Prostate gland (tissue), 2 donors: ENCODE measurements at places on chromosomes 4 and X. TPM values are rescaled to one million over a fixed set of nuclear protein-coding genes. Genes with fewer than 3 reads are reported as not detected.

DNA sequence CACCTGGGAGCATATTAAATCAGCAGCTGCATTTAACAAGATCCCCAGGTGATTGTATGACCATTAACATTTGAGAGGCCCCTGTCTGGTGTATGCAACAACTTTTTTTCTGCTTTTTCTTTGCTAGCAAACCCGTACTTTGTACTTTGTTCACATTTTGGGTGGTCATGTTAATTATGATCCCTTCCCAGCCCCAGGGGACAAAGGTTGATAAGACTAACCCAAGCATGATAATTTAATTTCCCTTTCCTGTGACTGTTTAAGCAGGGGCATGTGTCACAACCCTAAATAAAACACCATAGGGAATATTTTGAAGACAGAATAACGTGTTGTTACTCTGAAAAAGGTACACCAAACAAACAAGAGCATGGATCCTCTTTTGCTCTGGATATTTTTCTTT lies 332.0 kb downstream of the PCDH18 start:
- H3K4me1 ChIP-seq = no peaks in the 10 kb centered on the region
- H3K27ac ChIP-seq = no peak overlapping the region
- DNase-seq = no peak
- H3K27me3 ChIP-seq = no peaks in the 10 kb centered on the region
- no peak overlapping the region for H3K4me3 ChIP-seq

DNA sequence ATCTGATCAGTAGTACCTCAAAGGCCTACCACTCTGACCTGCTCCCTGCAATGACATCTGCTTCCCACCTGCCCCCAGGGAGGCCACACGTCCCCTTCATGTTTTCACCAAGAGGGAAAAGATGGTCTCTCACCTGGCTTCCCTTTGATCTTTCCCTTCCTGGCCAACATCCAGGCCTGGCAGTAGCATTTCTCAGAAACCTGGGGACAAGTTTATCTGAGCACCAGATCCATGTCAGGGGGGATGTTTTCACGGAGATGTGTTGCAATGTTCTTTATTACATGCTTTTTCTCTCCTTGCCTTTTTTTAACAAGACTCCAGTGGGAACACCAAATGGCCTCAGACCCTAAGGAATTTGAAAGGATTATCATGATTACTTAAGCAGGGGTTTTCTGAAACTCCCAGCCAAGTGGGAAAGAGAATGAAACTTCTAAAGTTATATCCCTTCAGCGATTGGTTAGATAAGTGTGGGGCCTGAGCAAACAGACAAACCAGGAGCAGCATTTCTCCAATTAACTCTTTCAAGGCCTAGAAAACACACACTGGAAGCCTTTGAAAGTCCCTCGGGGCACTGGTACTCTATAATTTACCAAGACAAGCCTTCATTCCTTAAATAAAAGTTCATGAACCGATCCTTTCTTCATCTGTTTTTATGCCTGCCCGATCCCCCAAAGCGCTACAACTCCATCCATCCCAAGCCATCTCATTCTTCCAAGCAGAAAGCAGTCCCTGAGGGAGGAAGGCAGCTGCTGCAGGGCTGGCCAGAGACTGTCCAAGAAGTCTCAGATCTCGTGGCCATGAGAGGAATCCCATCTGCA lies 94.1 kb downstream of the BCOR start:
- no peaks in the 10 kb centered on the region for H3K36me3 ChIP-seq
- DNase-seq = no peak
- H3K27ac ChIP-seq = no peak overlapping the region
- H3K27me3 ChIP-seq = no peaks in the 10 kb centered on the region
- H3K4me3 ChIP-seq = no peak overlapping the region
- no peaks in the 10 kb centered on the region for H3K4me1 ChIP-seq

Gene OTOP1
- not detected for total RNA-seq

Gene PSAPL1
- 0.05 TPM for total RNA-seq
